Stimulated activated CD4-positive, alpha-beta T cell treated with anti-CD3 and anti-CD28 coated beads, TNF-alpha, amount 100 ng/mL, for 1 hour (primary cell): ENCODE measurements at places on chromosomes 6 and 20.

DNA sequence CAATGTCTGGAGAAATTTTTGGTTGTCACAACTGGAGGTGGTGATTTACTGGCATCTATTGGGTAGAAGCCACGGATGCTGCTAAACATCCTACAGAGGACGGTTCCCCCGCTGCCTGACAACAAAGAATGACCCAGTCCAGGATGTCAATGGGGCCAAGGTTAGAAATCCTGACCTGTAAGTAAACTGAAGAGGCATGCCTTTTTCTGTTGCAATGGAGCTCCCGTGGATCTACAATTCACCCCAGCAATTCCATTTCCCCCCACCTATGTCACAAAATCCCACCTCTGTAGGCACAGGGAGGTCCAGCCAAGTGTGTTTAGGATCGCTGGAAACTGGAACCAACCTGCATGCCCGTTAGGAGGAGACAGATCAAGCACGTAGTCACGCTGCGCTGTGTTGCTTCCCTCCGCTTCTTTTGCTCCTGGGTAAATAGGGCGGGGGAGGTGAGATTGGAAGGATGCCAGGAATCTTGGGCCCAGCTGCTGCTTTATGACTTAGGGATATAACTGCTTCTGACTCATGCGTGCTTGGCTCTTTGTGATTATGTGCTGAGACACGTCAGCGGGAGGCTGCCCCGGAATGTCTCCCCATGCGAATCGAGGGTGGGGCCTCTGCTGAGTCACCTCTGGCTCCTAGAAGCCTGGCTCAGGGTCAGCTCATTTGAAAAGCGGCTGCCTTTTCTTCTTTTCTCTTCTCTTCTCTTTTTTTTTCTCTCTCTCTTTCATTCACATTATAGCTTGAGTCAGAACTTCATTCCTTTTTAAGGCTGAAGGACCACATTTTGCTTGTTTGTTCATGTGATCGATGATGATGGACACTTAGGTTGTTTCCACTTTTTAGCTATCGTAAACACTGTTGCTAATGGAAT, 12.4 kb upstream of the PEDS1 start:
- peak; percentile 63 for DNase-seq

- DNase-seq = no peak
Observed at GRCh38 chr20:40682104-40682981, 6.7 kb downstream of the MAFB start.

DNA sequence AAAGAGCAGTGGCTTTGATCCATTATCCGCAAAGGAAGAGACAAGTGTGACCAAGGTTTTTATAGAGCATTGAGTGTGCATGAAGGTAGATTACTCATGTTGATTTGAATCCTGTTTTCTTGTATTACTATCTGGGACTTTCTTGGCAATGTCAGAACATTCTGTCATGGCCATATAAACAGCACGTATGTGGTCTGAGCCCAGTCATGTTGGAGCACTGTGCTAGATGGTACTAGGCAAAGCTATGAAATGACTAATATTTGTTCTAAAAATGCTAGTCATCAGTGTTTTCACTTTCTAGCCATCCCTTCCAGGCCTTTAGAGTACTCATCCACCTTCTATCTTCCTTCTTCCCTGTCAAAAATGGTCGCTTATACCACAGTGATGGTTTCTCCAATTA, 278.6 kb upstream of the FLRT3 start:
- DNase-seq = no peak

GRCh38 chr20:7897781-7898364, 42.4 kb downstream of the HAO1 start:
- DNase-seq = no peak

- DNase-seq = peak; percentile 16
Observed at GRCh38 chr6:125791151-125791819, 525 bp downstream of the NCOA7 start.

- no peak for DNase-seq
Observed at GRCh38 chr6:134622382-134623173, 304.7 kb upstream of the SGK1 start.

- no peak for DNase-seq
Observed at GRCh38 chr6:47483516-47483852, 5.9 kb downstream of the CD2AP start.

DNA sequence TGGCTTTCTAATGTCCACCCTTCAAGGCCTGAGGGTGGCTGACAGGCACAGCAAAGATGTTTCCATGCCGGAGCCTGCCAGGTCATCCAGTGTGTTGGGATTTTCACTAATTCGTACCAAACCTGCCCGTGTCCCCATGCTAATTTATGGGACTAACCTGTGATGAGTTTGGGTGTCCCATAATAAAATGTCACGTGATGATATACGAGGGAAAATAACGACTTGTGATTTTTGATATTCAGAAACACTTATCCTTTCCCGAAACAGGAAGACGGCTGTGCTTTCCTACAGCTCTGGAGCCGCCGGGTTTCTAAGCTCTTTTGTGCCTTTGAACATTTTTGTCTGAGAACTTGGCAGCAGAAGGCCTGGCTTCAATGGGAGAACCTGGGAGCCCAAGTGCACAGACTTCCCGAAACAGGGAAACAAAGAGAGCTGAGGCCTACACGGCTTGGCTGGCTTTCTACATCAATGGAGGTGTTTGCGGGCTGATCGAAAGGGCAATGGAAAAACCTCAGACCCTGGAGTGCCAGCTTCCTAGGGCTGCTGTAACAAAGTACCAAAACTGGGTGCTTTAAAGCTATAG, 171.9 kb upstream of the JARID2 start:
- no peak for DNase-seq

GRCh38 chr6:149846321-149846720, 17.8 kb downstream of the LRP11 start:
- DNase-seq = no peak

- DNase-seq = no peak
Observed at GRCh38 chr6:63897459-63897858, 261.9 kb downstream of the PHF3 start.

GRCh38 chr6:32396028-32396427, 11.0 kb downstream of the BTNL2 start:
- no peak for DNase-seq

DNA sequence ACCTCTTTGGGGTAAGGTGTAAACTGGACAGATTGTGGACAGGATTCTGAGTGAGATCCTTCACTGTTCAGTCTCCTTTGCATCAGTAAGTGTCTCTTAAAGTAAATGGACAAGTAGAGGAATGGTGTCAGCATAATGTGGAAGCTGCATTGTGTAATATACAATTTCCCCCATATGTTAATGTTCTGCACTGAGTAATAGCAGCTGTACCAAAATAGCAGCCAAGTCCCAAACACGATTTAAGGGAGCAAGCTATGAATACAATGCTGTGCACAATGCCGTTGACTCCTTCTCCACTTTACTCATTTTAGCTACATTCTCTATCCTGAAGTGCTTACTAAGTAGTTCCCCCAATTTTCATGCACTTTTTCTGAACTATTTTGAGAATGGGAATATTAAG, 21.1 kb upstream of the TRIM26 start:
- DNase-seq = no peak

- no peak for DNase-seq
Observed at GRCh38 chr6:53639520-53639919, 26.0 kb downstream of the KLHL31 start.

- DNase-seq = no peak
Observed at GRCh38 chr6:169451065-169451838, 197.6 kb upstream of the THBS2 start.

GRCh38 chr20:53599910-53600632, 6.4 kb upstream of the ZNF217 start:
- no peak for DNase-seq

DNA sequence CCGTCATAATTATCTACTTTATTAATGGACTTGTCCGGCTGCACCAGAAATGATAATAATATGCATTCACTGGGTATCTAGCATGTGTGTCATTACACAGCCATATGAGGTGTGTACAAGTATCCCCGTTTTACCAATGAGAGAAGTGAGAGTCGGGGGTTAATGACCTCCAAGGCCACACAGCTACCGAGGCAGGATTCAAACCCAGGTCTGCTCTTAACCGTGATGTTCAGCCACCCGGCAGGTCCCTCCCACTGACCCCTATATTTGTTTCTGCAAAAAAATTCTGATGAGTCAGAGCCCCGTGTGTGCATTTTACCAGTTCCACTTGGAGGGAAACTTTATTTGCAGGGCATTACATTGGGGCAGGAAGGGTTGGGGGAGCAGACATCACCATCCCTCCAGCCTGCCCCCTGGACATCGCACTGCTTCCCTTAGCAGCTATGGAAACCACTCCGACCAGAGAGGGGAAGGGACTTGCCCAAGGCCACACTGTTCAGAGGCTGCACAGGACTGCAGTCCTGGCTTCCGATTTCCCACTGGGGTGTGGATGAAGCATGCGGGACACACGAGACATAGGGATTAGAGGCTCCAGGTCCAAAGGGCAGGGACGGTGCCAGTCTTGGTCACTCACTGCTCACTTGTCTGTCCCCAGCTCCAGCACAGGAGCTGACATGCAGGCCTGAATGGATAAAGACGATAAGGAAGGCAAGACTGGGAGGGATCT, 10.1 kb upstream of the SRC start:
- DNase-seq = no peak

GRCh38 chr20:44465001-44465560, 10.6 kb upstream of the TTPAL start:
- no peak for DNase-seq

DNA sequence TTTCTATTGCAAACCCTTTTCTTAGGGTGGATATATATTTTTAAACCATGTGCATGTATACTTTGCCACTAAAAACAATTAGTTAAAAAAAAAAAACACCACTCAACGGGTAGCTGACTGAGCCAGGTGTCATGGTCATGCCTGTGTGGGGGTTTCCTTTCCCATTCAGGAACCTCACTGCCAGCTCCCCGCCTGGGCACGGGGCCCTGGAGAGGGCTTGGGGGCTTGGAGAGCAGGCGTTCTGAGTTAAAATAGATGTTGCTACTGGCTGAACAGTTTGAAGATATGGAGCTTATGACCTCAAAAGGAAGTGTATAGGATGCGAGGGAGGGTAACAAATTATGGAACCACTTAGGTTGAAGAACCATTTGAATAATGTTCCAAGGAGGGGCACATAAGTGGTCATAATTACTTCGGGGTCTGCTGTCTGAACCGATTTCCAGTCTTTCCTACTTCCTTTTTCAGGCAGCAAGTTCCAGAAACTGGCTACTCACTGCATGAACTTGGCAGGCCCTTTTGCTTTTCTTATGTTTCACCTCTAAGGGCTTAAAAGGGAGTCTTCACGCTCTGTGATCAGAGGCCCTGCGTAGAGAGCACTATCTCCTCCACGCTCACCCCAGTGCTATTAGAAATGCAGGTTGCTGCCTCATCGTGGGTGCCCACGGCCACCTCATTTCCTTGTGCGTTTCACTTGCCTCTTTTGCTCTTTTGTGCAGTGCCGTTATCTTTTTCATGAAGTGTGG, 9.9 kb downstream of the STX16 start:
- DNase-seq = no peak

DNA sequence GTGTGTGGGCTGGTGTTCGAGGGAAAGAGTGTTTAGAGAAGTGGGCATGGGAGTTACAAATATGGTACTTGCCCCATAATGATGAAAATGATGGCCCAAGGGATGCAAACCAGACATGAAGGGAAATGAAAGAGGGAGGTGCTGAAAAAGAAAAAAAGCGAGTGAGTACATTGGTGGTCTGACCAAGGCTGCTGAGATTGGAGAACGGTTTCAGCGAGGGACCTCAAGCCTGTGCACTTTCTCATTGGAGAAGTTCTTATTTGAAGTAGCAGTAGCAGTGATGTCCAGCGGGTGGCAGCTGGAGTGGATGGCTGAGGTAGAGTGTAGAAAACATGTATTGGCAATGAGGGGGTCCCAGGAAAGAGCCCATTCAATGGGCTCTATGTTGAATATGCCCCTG, 54.8 kb downstream of the TNFAIP3 start:
- no peak for DNase-seq
